ENCODE measurements at places on chromosomes 5 and 9.

DNA sequence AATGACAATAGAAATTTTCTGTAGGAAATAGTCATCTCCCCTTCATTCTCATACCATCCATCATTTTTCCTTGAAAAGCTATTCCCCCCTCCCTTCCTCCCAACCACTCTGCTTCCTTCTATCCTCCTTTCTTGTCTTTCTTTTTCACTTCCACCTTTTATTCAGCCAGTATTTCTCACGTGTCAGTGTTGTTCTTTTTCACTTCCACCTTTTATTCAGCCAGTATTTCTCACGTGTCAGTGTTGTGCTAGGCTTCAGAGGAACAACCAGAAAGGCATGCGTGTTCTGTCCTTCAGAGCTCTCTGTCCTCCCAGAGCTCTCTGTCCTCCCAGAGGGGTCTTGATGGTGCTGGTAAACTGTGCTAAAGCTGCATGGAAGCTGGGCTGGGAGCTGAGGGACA is 419.6 kb downstream of the GADD45G start:
- no peak for DNase-seq

GRCh38 chr5:150645070-150645700 is 4.7 kb downstream of the SYNPO start:
- no peak for DNase-seq

DNA sequence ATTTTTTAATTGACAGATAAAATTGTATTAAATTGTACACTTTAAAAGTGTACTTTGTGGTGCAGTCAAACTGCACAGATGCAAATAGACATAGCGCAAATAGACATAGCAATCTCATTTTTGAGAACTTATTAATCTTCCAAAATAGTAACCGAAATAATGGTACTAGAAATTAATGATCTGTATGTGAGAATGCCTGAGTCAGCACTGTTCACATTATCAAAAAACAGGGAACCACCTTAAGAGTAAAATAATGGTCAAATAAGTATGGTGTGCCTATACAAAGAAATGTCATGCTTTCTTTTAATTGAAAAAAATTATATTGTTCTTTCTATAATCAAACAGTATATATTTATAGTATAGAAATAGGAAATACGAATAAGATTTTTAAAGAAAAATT is 461.9 kb downstream of the EFNA5 start:
- no peak for DNase-seq

- no peak for DNase-seq
Measured at GRCh38 chr5:97425511-97425910, 242.5 kb upstream of the RIOK2 start.

DNA sequence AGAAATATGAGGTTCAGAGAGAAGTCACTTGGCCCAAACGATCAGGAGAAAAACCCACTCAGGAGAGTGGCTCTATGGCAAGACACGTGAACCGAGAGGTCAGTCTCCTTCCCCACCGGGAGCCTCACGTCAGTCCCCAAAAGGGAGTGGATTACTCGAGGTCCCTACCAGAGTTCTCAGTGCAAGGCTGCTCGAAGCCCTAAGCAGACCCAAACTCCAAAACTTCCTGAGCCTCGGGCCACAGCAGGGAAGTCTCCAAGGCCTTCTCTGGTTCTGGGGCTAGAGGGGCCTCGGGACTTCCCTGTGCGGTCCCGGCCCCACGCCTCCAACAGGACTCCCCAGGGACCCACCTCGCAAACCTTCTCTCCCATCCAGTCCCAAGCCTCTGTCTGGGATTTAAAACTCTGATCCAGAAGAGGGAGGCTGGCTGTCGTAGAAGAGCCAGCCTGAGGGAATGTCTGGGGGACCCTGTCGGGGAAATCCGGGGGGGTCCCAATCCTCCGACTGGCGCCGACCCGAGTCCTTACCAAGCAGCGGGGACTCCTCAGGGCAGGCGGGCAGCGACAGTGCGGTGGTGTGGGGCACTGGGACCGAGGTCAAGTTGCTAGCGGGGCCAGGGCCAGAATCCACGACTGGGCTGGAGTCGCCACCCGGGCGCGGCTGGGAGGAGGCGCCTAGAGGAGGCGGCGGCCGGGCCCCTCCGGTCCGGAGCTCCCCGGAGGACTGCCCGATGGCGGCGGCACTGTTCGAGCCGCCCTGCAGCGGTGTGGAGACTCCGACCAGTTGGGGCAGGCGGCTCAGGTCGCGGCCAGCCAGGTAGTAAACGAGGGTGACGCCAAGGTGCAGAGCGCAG is 679 bp downstream of the B4GALT1 start:
- no peak for DNase-seq

DNA sequence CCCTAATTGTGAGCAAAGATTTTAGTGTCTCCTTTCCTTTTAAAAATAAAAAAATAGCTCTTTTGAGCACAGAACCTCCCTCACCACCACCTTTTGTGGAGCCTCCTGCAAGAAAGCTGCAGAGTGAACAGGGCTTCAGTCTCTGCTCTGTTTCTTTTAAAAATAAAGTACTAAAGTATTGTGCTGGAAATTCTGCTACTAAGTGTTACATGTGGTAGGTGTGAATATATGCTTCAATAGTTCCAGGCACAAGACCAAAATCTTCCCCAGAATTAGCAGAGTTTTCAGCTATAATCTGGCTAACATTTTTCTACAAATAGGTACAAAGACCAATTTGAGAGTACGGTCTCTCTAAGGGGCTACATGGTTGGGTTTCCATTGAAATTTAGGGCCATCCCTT is 40.3 kb upstream of the NFIB start:
- DNase-seq = no peak

GRCh38 chr5:172926796-172927195 is 32.4 kb upstream of the RPL26L1 start:
- no peak for DNase-seq

DNA sequence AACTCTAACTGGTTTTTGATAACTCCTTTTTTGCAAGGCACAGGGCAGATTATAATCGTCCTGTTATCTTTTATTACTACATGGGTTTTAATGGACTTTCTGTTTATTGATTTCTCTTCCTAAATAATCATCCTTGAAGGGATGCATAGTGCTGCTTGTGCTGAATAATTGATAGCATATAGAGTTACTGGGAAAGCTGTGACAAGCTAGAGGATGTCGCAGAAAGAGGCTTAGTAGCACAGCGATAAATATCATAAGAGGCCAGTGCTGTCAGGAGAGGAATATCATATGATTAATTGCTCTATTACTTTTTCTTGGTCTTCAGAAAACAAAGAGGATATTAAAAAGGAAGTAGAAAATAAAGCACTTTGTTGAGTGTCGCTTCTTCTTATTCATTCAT is 1007.1 kb upstream of the ACO1 start:
- DNase-seq = no peak

DNA sequence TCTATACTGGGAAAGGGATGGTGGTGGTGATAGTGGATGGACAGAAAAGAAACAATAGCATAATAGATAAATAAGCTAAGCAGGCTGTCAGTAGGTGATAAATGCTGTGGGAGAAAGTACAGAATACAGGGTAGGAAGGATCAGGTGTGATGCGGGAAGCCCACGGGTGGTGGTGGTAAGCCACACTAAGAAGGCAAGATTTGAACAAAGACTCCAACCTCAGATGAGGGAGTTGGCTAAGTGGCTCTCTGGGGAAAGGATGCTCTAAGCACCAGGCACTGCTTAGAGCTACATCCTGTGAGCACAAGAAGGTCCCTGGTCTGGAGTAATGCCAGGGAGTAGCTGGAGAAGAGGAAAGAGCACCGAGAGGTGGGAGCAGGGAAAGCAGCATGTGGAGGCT is 151.6 kb upstream of the KLF9 start:
- no peak for DNase-seq

DNA sequence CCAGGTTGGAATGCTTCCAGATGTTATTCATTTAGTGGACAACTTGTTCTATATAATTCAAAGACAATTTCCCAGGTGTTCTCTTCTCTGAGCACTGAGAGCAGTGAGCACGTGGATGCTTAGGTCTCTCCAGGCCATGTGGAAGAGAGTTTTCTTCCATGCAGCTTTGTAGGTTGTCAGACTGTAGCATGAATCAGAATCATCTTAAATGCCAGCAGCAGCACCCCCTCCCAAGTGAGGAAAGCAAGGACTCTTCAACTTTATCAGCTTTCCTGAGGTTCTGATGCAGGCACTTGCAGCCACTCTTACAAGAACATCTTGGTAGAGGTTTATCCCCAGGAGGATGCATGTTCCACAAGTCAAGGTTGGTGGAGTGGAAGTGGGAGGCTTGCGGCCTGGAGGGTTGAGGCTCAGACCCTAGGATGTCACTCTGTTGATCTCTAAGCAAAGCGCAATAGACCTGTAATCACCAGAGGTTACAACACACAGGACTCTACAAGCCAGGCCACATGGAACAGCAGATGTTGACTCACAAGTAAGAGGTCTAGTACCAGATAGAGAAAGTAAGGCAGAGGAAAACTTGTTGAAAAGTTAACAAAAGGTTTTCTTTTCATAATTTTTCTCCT is 47.7 kb downstream of the UGCG start:
- no peak for DNase-seq

DNA sequence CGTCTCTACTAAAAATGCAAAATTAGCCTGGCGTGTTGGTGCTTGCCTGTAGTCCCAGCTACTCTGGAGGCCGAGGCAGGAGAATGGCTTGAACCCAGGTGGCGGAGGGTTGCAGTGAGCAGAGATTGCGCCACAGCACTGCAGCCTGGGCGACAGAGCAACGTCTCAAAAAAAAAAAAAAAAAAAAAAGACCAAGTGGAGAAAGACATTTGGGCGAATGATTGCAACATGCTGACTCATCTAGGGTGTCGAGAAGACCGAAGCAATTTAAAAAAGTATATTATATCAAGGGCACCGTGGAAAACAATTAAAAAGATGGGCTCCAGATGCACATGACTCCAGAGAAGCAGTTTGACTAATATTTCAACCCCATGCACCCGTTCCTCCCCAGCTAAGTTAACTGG is 9.2 kb downstream of the KLF4 start:
- DNase-seq = no peak

- DNase-seq = no peak
Measured at GRCh38 chr9:133876144-133876543, 116.0 kb downstream of the VAV2 start.

- DNase-seq = no peak
Measured at GRCh38 chr5:10685115-10685521, 75.9 kb downstream of the DAP start.

DNA sequence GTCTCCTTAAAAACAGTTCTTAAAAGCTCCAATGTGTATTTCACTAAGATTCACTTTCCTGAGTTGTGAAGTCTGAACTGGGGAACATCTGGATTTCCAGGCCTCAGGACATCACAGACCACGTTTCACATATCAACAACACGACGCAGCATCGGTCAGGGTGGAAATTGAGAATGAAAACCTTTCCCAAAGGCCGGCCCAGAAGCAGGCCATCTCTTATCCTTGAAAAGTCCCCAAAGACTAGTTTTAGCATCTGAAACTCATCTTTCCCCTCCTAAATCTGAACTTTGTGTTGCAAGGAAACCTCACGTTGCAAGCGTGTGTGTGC is 96.4 kb upstream of the COL5A1 start:
- DNase-seq = no peak

DNA sequence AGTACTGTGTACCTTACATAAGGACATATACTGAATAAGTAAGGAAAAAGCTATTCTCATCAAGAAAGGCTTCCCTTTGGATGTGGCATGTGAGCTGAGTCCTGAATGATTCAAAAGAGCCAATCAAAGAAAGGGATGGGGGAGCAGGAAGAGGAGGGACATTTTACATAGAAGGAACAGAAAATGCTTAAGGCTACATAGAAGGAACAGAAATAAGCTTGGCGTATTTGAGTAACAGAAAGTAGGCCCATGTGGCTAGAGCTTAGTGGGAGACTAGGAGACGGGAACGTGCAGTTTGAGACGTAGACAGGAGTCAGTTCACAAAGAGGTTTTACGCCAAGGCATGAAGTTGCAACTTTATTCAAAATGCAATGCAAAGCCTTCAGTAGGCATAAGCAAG is 126.3 kb downstream of the CEMIP2 start:
- DNase-seq = no peak

- no peak for DNase-seq
Measured at GRCh38 chr5:143017992-143018391, 247.8 kb downstream of the ARHGAP26 start.

DNA sequence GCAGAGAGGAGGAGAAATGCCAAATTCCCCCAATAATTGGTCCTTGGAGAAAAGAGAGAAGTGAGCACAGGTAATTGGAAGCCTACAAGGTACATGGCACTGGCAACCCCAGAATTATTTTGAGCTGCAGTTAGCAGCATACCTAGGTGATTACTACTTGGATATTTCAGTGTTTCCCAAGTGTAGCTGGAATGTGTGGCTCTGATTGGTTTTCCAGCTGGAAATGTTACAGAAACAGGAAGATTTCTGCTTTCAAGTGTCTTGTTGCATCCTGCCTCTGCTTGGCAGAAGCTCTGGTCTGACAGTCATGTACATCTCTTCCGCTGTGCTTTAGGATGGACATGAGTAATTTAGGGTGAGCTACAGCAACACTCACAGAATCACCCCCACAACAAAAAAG is 262.1 kb downstream of the ENC1 start:
- DNase-seq = no peak

GRCh38 chr5:38579105-38579504 is 22.7 kb upstream of the LIFR start:
- no peak for DNase-seq

- no peak for DNase-seq
Measured at GRCh38 chr5:322281-322941, 897 bp downstream of the AHRR start.

- no peak for DNase-seq
Measured at GRCh38 chr5:105168806-105169205, 1606.2 kb upstream of the NUDT12 start.

- DNase-seq = no peak
Measured at GRCh38 chr5:149129181-149129580, 12.1 kb upstream of the ABLIM3 start.

GRCh38 chr5:144206141-144206540 is 35.5 kb downstream of the KCTD16 start:
- DNase-seq = no peak

DNA sequence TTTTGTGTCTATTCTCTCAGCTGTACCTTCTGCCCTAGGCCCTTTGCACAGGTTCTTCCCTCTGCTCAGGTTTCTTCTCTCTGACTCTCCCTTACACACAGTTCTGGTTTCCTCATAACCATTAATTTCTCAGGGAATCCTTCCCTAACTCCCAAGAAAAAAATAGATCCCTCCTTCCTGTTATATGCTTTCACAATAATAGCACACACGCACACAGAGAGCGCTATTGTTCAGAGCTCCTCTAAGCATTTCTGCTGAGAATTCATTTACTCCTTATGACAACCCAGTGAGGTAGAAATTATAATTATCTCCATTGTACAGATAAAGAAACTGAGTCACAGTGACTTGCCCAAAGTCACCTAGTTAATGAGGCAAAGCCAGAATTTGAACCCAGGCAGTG is 1.7 kb upstream of the TCOF1 start:
- DNase-seq = no peak

GRCh38 chr5:149636861-149637246 is 55.6 kb downstream of the ARHGEF37 start:
- no peak for DNase-seq

- no peak for DNase-seq
Measured at GRCh38 chr5:64505769-64506566, at the start of gene RGS7BP. RGS7BP (plus strand) TSS chr5:64506015; CDS start chr5:64506625, 610 bp downstream.

DNA sequence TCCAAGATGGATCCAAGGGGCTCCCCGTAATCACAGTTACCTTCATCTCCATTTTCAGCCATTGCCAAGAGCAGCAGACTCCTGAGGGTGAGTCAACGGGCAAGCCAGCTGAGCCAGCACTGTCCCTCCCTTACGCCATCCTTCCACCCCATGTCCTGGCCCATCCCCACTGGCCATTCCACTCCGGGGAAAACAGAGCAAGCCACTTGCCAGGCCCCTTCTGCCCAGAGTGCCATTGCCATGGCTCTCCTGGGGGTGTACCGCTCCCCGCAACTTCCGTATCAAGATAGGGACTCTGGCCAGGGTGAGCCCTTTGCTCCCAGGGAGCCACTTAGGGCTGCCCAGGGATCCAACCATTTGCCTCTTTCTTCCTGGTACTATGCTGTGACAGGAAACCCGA is 48.9 kb upstream of the CDKN2AIPNL start:
- DNase-seq = no peak

All from T-helper 17 cell (primary cell).